ENCODE measurements at places on chromosomes 1 and 21.

DNA sequence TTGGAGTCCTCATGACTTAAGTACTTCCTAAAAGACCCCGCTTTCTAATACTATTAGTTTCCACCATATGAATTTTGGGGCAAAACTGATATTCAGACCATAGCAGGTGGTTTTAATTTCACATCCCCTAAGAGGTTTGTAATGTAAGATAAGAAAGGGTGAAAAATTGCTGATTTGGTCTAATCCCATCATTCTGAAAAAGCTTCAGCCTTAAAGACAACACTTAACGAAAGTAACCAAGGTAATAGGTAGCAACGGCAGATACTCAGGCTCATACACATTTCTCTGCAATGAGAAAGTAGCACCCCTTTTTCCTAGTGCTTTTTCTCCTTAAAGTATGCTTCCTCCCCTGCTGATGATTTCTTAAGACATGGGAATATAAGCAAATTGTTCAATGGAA lies 376.9 kb upstream of the LYPLAL1 start:
- no peak for DNase-seq

GRCh38 chr1:53765657-53766056 lies 26.7 kb upstream of the GLIS1 start:
- DNase-seq: no peak

DNA sequence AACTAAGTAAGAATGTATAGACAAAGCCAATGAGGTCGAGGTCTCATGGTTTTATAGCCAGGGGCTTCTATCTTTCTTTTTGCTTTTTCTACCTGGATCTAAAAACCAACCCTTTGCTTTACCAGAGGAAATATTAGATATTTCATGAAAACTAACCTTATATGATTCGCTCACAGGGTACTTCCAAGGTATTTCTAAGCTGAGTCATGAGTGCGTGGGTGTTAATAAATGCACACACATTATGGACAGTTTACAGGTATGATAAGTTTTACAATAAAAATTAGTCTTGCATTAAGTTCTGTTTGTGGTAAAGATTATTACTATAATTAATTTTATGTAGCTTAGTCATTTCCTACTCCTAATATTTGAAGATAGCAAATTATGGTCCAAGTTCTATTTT lies 217.2 kb downstream of the CHRM3 start:
- DNase-seq: no peak

DNA sequence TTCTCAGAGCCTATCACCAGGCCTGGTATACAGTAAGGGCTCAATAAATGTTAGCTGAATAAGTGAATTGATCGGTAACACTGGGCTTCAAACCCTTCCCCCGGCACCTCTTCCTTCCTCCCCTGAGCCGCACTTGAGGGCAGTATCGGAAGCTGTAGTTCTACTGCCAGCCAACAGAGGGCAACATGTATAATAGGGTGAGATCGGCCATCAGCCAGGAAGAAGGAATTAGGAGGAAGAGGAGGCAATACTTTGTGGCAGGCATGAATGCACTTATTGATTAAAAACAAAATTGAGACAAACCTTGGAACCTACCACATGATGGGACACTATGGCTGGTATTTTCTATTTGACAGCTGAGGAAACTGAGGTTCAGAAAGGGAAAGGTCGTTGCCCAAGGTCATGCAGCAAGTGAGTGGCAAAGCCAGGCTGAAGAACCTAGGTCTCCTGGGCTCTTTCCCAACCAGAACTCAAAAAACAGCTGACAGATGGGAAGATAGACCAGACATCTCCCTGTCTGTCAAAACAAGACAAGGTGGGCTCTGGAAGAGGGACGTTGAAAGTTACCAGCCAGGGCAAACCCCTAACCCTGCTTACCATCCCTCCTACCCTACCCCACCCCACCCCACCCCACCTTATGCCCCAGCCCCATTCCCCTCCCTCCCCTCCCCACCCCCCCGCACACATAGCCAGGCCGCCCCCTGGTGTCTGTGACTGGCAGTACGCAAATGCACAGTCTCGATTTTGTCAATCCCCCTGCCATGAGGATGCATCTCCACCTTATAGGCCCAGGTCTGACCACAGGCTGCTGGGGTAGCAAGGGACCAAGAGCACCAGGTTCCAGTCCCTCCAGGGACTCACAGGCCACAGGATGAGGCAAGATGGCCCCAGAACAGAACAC lies 107.3 kb upstream of the RUNX3 start:
- DNase-seq: no peak

DNA sequence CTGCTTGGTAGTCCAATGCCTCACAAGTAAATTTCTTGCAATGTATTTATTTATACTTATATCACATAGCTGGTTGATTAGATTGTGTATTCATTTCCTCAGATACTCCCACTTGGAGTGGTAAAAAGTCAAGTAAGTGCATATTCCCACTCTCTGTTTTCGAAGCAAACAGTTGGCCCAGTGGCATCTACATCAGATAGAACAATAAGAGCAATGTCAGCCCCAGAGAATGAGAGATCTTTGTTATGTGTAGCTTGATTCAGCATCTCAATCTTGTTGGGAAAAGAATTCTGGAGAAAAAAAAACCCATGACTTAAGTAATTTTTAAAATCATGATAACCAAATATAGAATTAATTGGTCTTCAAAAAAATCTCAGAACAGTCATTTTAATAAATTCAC lies 25.5 kb downstream of the RGL1 start:
- no peak for DNase-seq

GRCh38 chr1:58312971-58313563 lies 233.5 kb downstream of the OMA1 start:
- no peak for DNase-seq

DNA sequence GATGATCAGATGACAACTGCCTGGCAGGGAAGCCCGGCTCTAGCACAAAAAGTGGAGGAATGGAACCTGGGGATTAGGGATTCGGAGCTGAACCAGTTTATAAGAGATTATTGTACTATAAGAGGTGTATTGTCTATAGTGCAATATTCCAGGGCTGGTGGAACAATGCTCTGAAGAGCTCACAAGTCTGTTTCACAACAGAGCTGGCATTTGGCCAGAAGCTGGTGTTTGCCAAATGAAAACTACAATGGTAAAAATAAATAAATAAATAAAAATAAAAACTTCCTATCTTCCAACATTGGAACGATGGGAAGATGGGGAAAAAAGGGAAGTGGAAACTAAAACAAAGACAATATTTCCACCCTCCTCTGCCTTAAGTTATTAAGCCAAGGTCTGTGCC lies 73.5 kb downstream of the CHODL start:
- DNase-seq: no peak

GRCh38 chr1:213186168-213186567 lies 135.1 kb downstream of the RPS6KC1 start:
- DNase-seq: no peak
